ENCODE measurements at places on chromosomes 1 and 21. TPM values are rescaled to one million over a fixed set of nuclear protein-coding genes. Genes with fewer than 3 reads are reported as not detected.
A peak's percentile ranks its signal among the peaks of the same experiment; 100 is the strongest.

Gene ARHGEF19
- 15.9 TPM for total RNA-seq

DNA sequence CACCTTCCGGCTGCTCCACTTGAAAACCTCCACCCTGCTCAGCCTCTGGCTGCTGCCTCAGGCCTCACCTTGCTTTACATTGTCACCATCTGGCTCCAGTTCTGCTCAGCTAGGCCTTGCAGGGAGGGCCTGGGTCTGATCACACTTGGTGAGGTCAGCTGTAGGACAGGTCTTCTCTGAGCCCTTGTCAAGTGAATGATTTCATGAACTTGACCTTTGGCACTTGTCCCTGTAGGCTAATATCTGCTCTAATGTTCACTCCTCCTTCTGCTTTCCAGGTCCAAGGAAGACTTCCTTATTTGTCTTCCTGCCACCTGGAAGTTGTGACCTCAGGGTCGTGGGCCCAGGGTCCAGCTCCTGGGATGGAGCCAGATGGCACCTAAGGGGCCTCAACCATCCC, 41.4 kb downstream of the PTPRF start:
- no peak for DNase-seq

DNA sequence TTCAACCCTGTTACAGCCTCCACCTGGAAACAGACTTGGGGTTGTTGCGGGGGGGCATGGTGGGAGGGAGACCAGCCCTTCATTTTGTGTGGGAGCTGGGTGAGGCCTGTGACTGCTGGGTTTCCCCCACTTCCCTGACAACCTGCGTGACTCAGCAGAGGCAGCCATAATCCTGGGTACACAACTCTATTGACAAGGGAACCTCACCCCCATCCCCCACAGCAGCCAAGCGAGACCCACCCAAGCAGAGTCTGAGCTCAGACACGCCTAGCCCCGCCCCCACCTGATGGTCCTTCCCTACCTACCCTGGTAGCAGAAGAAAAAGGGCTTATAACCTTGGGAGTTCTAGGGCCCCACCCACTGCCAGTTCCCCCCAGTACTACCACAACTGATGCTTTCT, 8.0 kb upstream of the CCDC190 start:
- no peak for DNase-seq

Gene CASZ1
- total RNA-seq: 28.6 TPM

Gene AIRE
- not detected for total RNA-seq

DNA sequence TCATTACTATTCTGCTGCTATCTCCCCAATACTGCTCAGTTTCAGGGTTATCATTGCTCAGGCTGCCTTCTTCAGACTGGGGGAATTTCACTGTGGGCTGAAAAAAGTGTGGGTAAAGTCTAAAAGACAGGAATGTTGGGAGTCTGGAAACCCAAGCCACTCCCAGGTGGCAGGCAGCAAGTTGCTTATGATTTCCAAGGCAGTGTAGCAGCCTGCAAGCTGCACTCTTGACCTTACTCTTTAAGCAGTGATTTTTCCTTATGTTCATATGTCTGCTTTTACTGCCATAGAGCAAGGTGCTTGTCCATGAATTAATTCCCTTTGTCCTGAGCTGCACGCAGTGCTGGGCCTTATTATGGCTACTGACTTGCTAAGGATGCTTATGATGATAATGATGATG, 53.1 kb downstream of the PHC2 start:
- DNase-seq: no peak

DNA sequence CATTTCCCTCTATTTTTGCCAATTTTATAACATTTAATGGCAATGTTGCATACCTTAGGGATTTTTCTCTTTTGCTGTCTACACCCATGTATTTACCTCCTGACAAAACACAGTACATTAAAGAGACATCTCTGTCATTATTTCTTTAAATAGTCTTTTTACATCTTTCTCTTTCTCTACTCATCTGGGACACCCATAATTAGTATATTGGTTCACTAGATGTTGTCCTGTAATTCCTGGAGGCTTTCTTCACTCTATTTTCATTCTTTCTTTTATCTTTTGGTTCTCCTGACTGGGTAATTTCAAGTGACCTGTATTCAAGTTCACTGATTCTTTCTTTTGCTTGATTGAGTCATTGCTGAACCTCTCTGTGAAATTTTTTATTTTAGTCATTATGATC, 74.3 kb downstream of the FCRL5 start:
- DNase-seq: no peak

- DNase-seq: no peak
Observed at GRCh38 chr1:83511146-83511726, 487.7 kb downstream of the TTLL7 start.

Gene TNN
- not detected for total RNA-seq

GRCh38 chr1:36966242-36966641, 68.1 kb downstream of the GRIK3 start:
- peak; percentile 9 for DNase-seq

GRCh38 chr1:51620470-51620869, 3.6 kb downstream of the OSBPL9 start:
- DNase-seq: no peak

DNA sequence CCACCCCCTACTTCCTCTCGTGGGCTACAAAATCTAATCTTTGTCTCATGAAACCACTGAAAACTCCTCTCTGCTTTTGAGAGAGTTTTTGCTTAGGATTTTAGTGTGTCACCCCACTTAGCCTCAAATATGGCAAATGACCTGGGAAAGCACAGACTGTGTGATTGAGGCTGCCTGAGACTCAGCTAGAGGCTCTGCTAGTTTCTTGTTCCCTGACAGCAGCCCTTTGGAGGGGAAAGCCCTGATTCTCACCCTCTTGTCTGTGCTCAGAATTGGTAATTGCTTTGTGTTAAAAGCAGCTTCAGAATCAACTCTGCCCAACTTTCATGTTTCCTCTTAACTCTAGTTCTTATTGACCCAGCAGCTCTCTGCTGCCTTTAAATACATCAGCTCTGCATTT, 85.6 kb upstream of the ZP4 start:
- DNase-seq: no peak

DNA sequence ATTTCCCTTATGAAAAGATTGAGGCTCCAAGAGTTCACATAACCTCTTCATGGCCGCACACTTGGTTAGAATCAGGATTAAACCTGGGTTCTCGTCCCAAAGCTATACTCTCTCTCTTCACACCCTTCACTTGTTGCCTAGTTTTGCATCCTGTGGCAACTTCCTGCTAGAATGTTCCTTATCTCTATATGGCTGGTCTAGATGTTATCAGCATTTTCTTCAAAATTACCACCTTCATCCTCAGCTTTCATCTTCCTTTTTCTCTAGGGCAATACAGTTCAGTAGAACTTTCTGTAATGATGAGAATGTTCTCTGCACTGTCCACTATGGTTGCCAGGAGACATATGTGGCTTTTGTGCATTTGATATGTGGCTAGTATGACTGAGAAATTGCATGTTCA, 31.1 kb upstream of the BCAR3 start:
- no peak for DNase-seq

Gene SLC37A1
- total RNA-seq: 102 TPM

Gene ADGRL4
- total RNA-seq: not detected

DNA sequence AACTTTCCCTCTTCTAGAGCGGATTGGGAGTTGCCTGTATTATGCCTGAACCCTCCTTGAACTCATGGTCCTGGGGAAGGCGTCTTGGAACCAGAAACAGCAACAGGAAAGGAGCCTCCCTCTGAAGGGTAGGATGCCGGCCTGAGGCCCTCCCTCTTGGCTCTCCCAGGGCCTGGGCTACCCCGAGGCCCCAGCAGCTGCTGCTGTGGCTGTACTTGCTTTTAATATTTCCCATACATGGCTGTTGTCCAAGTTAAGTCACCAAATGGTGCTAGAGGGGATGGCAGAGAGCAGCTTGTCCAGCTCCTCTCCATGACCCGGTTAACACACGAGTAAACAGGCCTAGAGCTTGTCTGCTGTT, 10.5 kb downstream of the CHRNB2 start:
- DNase-seq: no peak

GRCh38 chr1:245583081-245583480, 428.3 kb downstream of the KIF26B start:
- no peak for DNase-seq

Gene TNNI3K
- total RNA-seq: not detected

- no peak for DNase-seq
Observed at GRCh38 chr1:41780322-41780721, 138.4 kb downstream of the HIVEP3 start.

Gene HIVEP3
- total RNA-seq: 1.1 TPM

Gene RNF223
- total RNA-seq: 16.2 TPM

DNA sequence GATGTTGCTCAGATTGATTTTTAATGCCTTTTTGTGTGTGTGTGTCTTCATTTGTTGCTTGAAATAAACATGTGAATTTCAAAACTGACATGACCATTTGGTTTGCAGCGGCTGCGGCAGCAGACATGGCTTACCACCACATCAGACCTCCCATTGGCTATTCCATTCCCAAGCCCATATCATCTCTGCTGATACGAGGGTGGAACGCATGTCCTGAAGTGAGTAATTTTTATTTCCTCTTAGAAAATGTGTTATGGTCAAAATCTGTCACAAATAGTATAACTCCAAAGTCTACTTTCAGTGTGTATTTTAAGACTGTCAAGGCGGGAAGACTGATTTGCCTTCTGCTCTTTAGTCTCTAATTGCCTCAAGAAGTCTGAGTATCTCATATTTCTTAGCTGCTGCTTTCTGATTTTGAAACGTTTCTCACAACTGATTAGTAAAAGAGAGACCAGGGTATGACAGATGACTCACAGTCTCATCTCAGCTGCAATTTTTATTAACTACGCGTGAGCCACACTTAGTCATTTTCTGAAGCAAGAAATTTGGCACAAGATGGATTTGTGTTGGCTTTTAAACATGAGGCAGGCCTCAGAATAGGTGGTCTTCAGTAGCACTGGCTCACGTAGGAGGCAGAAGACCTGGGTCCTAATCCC, 49.0 kb downstream of the LRRC53 start:
- no peak for DNase-seq

- no peak for DNase-seq
Observed at GRCh38 chr1:184190616-184191015, 139.1 kb downstream of the TSEN15 start.

Gene HCN3
- total RNA-seq: 6.4 TPM

- no peak for DNase-seq
Observed at GRCh38 chr1:220224033-220224432, 48.2 kb downstream of the RAB3GAP2 start.

Gene AGMAT
- 62.5 TPM for total RNA-seq

GRCh38 chr1:224266915-224267856, 62.8 kb downstream of the NVL start:
- DNase-seq: no peak

- DNase-seq: no peak
Observed at GRCh38 chr1:210978974-210979354, 155.0 kb downstream of the KCNH1 start.

DNA sequence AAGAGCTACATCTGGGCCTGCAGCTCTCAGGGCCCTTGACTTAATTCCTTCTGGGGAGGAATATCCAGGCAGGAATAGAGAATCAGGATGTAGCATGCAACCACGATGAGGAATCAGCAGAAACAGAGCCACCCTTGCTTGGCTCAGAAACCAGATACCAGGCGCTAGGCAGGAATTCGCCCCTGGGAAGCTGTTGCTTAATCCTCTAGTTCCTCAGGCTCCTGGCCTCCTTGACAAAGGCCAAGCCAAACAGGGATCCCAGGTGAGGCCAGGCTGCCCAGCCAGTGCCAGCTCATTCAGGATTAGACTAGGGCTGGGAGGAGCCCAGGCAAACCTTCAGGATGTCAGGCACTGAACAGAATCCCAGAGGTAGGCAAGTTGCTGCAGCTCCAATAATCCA, 48.2 kb upstream of the IRF2BP2 start:
- peak; percentile 53 for DNase-seq

Gene LAMC1
- 13.1 TPM for total RNA-seq

Gene HCRTR1
- total RNA-seq: not detected

Gene GBP4
- 0.23 TPM for total RNA-seq

Gene CD101
- 0.05 TPM for total RNA-seq

DNA sequence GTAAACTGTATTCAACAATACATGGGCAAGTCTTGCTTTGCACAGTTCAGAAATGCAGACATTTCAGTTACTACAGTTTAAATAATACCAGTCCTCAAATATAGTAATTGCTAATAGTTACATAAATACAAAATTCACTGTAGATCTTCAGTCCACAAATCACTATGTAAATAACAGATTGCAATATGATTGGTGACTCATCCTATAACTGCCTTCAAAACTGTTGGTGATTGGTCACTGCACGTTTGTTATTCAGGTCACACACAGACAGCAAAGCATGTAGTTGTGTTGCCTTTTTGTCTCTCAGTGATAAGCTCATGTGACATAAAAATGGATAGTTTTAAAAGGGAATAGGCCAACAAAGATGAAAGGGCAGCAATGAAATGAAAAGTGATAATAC, 186.5 kb upstream of the CTTNBP2NL start:
- peak; percentile 9 for DNase-seq

GRCh38 chr1:230069796-230070195, 2.8 kb downstream of the GALNT2 start:
- DNase-seq: no peak

Measured in HT-29 (cell line).